ENCODE measurements at places on chromosomes 5 and 9. TPM values are rescaled to one million over a fixed set of nuclear protein-coding genes. Genes with fewer than 3 reads are reported as not detected.
A peak's percentile ranks its signal among the peaks of the same experiment; 100 is the strongest.

DNA sequence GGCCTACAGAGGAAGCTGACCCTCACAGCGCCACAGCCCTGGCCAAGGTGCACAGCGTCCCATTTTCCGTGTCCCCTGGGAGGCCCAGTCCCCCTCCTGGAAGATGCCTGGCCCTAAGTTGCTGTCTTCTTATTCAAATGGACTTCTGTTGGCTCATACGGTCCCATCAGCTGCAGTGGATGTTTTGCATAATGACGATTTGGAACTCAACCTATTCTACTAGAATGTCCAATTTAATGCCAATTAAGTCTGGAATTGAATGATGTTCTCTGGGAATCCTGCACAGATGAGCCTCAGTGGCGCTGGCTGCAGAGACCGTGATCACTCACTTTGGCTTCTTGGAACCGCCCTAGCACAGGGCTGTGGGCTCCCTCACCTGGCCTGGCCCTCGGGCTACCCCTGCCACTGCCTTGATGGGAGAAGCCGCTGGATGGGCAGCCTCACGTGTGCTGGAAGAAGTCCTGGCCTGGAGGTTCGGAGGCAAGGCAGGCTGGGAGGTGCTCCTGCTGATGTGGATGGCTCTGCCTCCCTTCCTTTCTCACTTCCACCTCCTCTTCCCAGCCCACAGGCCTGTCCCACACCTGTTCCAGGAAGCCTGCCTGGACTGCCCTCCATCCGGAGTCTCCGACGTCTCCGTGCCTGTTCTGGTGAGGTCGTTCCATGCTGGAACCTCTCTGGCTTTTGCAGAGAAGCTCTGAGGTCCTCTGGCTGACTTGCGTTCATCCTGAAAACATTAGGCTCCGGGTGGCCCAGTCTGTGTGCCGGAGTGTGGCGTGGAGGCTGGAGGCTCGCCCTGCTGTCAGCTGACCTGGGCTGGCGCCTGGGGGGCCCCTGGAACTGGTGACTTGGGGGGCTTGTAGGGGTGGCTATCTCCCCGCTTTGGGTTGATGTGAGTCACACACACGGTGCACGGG, 147.1 kb downstream of the RXRA start:
- H3K4me1 ChIP-seq, result peaks cover 7% of the 10 kb centered on the region
- no peak for DNase-seq
- no peaks in the 10 kb centered on the region for H3K27me3 ChIP-seq
- peak overlapping the region; percentile 21 for H3K27ac ChIP-seq
- no peaks in the 10 kb centered on the region for H3K36me3 ChIP-seq
- no peak overlapping the region for H3K4me3 ChIP-seq

DNA sequence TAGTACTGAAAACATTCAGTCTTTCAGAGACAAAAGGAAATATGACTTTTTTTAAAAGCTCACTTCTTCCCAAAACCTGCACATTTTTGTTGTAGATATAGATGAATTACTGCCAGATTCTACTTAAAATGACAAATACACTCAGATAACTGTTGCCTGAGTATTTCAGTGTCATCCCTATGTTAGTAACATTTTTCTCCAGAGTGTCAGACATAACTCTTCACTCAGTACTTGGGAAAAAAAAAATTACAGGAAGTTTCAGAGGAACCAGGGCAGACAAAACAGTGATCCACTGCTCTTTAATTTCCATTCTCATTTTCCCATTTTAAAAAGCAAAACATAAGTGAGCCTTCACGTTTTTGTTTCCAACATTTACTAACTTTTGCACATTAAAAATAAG, 79.3 kb upstream of the ITGA1 start:
- no peaks in the 10 kb centered on the region for H3K36me3 ChIP-seq
- no peaks in the 10 kb centered on the region for H3K27me3 ChIP-seq
- H3K4me3 ChIP-seq, result no peak overlapping the region
- H3K27ac ChIP-seq, result no peak overlapping the region
- peaks cover 20% of the 10 kb centered on the region for H3K4me1 ChIP-seq

The EPB41L4B gene
- 5.2 TPM for total RNA-seq

- H3K27ac ChIP-seq, result peak within 1 kb of the TSS; percentile 97
- no peaks in the 10 kb centered on the region for H3K36me3 ChIP-seq
- peak within 1 kb of the TSS; percentile 94 for H3K4me3 ChIP-seq
These were observed at the start of gene OTULIN for GRCh38 chr5:14664270-14665100. Gene OTULIN, plus strand, starts transcription at chr5:14664718. Its CDS starts 108 bp downstream, at chr5:14664826.

GRCh38 chr5:149317281-149318048, 27.8 kb upstream of the GRPEL2 start:
- H3K27me3 ChIP-seq, result no peaks in the 10 kb centered on the region
- DNase-seq, result no peak

GRCh38 chr5:31819926-31820516, 181.1 kb downstream of the PDZD2 start:
- no peak for DNase-seq
- H3K27ac ChIP-seq, result no peak overlapping the region
- peaks cover 7% of the 10 kb centered on the region for H3K4me1 ChIP-seq
- no peak overlapping the region for H3K4me3 ChIP-seq

GRCh38 chr9:127185931-127186781, 63.7 kb upstream of the ANGPTL2 start:
- H3K4me1 ChIP-seq, result peaks cover 18% of the 10 kb centered on the region
- H3K4me3 ChIP-seq, result no peak overlapping the region
- H3K27me3 ChIP-seq, result no peaks in the 10 kb centered on the region
- H3K36me3 ChIP-seq, result no peaks in the 10 kb centered on the region

The EIF4E1B gene
- total RNA-seq, result not detected

DNA sequence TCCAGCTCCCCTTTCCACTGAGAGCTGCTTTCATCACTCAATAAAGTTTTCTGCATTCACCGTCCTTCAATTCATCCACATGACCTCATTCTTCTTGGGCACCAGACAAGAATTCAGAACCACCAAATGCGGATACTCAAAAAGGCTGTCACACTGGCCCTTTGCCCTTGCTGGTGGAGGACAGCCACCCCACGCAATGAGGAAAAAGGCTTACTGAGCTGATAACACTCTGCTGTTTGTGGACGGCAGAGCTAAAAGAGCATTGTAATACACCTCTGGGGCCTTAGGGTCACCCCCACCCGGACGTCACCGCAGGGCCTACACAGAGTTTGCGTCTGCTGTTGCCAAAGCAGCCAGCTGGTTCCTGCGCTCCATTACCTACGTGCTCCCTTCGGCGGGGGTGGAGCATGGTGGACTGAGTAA, 51.2 kb upstream of the ZNF608 start:
- H3K27me3 ChIP-seq, result no peaks in the 10 kb centered on the region
- H3K36me3 ChIP-seq, result no peaks in the 10 kb centered on the region
- no peak for DNase-seq
- H3K4me3 ChIP-seq, result no peak overlapping the region

The CTXN3 gene
- not detected for total RNA-seq

- H3K27ac ChIP-seq, result no peak overlapping the region
- H3K27me3 ChIP-seq, result peaks cover 10% of the 10 kb centered on the region
- DNase-seq, result no peak
These were observed 41.8 kb upstream of the TCF7 start for GRCh38 chr5:134072471-134073210.

GRCh38 chr9:4922730-4923129, 62.3 kb upstream of the JAK2 start:
- no peak overlapping the region for H3K4me3 ChIP-seq
- no peak overlapping the region for H3K27ac ChIP-seq
- peaks cover 3% of the 10 kb centered on the region for H3K36me3 ChIP-seq
- H3K27me3 ChIP-seq, result no peaks in the 10 kb centered on the region
- H3K4me1 ChIP-seq, result no peaks in the 10 kb centered on the region

The ASS1 gene
- 94.8 TPM for total RNA-seq

The FLT4 gene
- 1.8 TPM for total RNA-seq

DNA sequence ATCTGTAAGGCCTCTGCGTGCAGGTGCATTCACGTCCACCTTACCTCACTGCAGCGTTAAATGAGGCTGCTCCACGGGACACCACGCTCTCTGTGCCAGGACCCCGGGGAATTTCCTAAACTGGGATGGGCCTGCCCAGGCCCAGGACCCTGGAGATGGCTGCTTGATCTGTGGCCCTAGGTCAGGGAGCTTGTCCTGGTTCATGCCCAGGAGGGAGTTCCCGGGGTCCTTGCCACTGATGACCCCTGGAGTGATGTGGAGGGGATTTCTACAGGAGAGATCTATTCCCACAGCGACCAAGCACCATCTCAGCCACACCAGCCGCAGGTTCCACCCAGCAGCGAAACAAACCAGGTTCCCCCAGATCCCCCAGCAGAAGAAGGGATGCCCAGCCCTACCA, 3.5 kb downstream of the OR2V1 start:
- H3K4me1 ChIP-seq, result no peaks in the 10 kb centered on the region
- no peak for DNase-seq
- peaks cover 89% of the 10 kb centered on the region for H3K27me3 ChIP-seq
- H3K36me3 ChIP-seq, result no peaks in the 10 kb centered on the region

DNA sequence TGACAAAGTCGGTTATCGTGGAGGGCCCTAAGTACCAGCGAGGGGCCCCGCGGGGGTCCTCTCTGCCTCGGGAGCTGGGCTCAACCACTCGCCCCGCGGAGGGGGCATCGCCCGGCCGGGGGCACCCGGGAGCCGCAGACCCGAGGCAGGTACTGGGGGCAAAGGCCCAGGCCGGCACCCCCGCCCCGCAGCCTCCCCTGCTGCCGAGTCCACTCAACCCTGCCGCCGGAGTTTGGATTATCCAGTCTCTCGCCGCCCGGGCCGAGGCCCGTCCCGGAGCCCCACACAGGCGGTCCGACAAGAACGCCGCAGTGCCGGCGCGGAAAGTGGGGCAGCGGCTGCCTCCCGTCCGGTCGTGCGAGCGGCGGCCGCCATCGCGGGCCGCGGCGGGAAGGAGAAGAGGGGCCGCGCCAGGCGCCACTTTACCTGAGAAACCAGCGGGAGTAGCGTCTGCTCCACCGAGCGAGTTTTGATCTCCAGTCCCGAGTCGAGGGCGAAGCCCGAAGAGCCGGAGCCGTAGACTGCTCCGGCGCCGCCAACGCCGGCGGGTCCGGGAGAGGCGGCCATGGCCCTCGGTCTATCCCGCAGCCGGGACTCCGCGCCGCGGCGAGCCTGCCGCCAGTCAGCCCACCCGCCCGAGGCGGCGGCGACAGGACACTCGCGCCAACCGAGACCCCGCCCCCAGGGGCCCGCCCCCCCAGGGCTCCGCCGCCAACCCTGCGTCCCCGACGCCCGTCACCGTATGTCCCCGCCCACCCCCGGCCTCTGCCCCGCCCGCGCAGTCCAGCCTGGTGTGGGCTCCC, at the start of gene CTNNAL1:
Gene CTNNAL1 (minus strand): TSS at position 624 of the 803 bp plus-strand sequence. CDS start 57 bp downstream, at position 567.
- peak; percentile 93 for DNase-seq
- peaks cover 40% of the 10 kb centered on the region for H3K4me1 ChIP-seq
- peak within 1 kb of the TSS; percentile 94 for H3K4me3 ChIP-seq
- H3K36me3 ChIP-seq, result no peaks in the 10 kb centered on the region
- peak within 1 kb of the TSS; percentile 99 for H3K27ac ChIP-seq
- no peaks in the 10 kb centered on the region for H3K27me3 ChIP-seq

GRCh38 chr9:70438341-70438928, 24.0 kb upstream of the KLF9 start:
- no peaks in the 10 kb centered on the region for H3K36me3 ChIP-seq
- no peak for DNase-seq
- peaks cover 5% of the 10 kb centered on the region for H3K4me1 ChIP-seq
- no peak overlapping the region for H3K4me3 ChIP-seq
- H3K27me3 ChIP-seq, result peaks cover 2% of the 10 kb centered on the region

The FRMD3 gene
- total RNA-seq, result 0.40 TPM

DNA sequence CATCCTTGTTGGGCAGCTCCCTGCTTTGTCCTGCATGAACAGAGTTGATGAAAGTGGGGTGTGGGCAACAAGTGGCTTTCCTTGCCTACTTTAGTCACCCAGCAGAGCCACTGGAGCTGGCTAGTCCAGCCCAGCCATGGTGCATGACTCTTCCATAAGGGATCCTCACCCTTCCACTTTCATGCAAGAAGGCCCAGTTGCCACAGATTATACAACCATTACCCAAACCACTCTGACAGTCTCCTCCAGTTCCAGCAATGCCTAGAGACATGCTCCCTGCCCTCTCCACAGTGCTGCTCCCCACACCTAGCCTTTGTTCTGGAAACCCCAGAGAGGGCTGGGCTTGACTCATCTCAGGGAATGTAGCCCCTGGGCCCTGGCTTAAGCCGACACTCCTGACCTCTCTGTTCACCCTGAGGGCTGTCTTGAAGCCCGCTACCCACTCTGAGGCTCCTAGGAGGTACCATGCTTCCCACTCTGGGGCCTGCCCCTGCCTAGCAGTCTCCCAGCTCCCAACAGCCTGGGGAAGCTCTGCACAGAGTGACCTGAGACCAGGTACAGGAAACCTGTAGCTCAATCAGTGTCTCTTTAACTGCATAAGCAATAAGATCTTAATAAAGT, 3.9 kb downstream of the SLC35A4 start:
- peaks cover 16% of the 10 kb centered on the region for H3K36me3 ChIP-seq
- DNase-seq, result no peak
- peaks cover 17% of the 10 kb centered on the region for H3K4me1 ChIP-seq
- H3K27ac ChIP-seq, result no peak overlapping the region
- H3K4me3 ChIP-seq, result no peak overlapping the region
- H3K27me3 ChIP-seq, result no peaks in the 10 kb centered on the region

GRCh38 chr9:27125030-27125429, 16.0 kb downstream of the TEK start:
- H3K4me1 ChIP-seq, result no peaks in the 10 kb centered on the region
- no peak overlapping the region for H3K27ac ChIP-seq
- no peaks in the 10 kb centered on the region for H3K36me3 ChIP-seq
- H3K4me3 ChIP-seq, result no peak overlapping the region

The C9 gene
- not detected for total RNA-seq

GRCh38 chr9:93057042-93057702, 1.3 kb upstream of the SUSD3 start:
- H3K27me3 ChIP-seq, result peaks cover 3% of the 10 kb centered on the region
- H3K4me3 ChIP-seq, result no peak overlapping the region
- peaks cover 18% of the 10 kb centered on the region for H3K4me1 ChIP-seq
